NCI-H446 treated with DMSO at 0.1 percent for 48 hours (cell line): ENCODE measurements at places on chromosomes 11 and 22.

DNA sequence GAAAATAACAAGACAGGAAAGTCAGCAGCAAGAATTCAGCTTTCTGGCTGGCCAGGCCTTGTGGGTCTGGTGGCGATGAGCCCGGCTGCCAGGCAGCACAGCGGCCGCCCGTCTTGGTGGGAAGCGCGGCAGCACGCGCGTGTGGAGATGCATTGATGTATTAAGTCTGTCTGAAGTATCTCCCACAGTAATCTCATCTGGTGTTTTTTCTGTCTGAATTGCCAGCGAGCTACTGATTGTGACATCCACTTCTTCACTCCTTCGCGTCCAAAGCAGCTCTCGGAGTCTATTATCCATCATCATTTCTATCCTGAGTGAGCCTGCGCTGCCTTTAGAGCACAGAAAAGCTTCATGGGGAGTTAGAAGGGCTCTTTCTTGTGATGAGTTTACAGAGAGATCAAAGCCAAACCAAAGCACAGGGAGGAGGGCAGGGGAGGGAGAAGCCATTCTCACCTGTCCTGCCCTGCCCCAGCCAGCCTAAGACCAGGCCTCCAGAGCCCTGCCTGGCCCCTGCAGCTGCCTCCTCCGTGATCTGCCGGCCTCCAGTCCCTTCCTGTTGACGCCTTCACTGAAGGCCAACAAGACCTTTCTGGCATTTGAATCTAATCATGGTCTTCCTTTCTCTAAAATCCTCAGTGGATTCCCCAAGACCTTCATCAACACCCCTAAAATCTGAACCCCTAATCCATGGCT lies 1419.0 kb downstream of the TBC1D22A start:
- DNase-seq: peak; percentile 43

DNA sequence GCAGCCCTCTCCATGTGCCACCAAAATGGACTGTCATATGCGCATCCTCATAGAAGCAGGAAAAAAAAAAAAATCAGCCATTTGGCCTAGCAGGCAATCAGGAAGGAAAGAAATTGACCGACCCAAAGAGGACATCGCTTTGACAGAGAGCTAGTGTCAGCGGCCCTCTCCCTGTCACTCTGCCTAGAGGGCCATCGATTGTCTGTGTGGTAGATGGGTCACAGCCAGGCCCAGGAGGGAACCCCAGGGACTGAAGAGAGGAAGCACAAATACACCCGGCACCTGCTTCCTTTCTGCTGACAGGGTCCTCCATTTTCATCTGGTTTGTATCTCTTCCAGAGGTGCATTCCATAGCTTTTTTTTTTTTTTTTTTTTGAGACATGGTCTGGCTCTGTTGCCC lies 21.8 kb downstream of the VPS37C start:
- DNase-seq: no peak

GRCh38 chr11:78715639-78716311 lies 141.1 kb upstream of the NARS2 start:
- peak; percentile 22 for DNase-seq

DNA sequence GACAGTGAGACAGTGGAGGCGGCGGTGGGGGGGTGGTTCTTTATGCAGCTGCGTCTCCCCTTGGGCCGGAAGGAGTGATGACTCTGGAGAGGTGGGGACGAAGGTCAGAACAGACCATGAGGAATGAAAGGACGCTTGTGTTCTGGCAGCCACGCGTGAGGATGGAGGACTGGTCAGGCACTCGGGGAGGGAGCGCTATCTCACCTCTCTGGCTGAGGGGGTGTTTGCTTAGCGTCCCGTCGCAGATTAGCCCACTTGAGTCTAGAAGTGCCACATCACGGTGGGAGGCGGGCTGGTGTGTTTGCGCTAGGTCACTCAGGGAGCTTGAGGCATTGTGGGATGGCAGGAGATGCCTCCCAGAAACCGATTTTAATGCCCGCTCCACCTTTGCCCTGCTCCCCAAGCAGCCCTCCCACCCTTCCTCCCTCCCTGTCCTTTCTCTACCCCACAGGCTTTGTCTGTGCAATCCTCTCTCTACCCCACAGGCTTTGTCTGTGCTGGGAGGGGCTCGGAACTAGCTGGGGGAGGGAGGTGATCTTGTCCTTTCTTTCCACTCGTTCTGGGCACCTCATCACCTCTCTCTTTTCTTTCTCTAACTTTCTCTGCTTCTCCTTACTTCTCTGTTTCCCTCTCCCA lies 97.8 kb downstream of the PKNOX2 start:
- no peak for DNase-seq

- DNase-seq: no peak
These were observed 1.1 kb upstream of the DDX6 start for GRCh38 chr11:118791961-118792569.
